ENCODE measurements at places on chromosomes 5 and 9.

- DNase-seq = no peak
Measured at GRCh38 chr9:95225726-95226106, 91.8 kb downstream of the FANCC start.

DNA sequence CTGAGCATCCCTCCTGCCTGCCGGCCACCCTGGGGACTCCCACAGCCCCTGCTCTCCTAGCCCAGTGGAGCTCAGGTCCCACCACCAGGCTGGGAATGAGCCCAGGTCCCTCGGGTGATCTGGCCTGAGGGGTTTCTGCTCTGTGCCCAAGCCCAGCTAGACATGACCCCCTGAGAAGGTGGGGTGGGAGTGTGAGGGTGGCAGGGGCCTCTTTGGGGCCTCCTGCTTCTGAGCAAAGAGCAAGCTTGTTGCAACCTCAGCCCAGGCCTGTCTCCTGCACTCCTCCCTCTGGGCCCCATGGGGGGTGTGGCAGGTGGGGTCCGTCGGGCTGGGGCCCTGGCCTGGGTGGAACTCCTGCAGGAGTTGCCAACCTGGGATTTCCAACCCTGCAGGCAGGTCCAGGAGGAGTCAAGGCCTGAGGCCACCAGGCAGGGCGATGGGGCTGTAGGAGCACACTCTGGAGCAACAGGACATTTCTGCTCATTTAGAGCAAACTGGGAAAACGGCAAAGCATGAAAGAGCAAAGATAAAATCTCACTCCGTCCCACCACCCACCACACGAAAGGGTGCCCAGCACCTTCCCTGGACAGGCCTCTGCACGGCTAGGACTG, 11.4 kb upstream of the NRARP start:
- DNase-seq = no peak

- no peak for DNase-seq
Measured at GRCh38 chr5:97010606-97011005, 74.7 kb downstream of the LNPEP start.

DNA sequence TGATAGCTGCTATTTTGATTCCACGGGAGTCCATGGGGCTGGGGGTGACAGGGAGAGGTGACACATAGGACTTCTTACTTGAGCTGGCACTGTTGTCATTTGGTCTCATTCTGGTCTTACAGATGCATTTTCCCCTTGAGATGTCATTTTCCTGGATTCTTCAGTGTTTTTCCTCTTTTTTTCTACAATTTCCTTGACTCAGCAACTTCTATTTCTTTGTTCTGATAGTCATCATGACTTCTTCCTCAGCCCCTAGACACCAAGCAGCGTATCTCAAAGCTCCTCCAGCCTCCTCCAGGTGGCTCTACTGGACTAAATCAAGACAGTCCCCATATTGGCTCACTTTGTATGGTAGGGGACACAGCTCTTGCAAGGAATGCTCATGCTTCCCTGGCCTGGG, 16.5 kb downstream of the LVRN start:
- DNase-seq = no peak

- no peak for DNase-seq
Measured at GRCh38 chr9:121707477-121708424, 56.3 kb downstream of the DAB2IP start.

GRCh38 chr5:138737494-138738265, 15.5 kb upstream of the CTNNA1 start:
- DNase-seq = no peak

GRCh38 chr5:172150514-172151425, 37.3 kb downstream of the STK10 start:
- no peak for DNase-seq

- no peak for DNase-seq
Measured at GRCh38 chr9:15469406-15469805, 41.4 kb downstream of the PSIP1 start.

GRCh38 chr9:107248714-107249113, 34.4 kb upstream of the RAD23B start:
- DNase-seq = no peak

DNA sequence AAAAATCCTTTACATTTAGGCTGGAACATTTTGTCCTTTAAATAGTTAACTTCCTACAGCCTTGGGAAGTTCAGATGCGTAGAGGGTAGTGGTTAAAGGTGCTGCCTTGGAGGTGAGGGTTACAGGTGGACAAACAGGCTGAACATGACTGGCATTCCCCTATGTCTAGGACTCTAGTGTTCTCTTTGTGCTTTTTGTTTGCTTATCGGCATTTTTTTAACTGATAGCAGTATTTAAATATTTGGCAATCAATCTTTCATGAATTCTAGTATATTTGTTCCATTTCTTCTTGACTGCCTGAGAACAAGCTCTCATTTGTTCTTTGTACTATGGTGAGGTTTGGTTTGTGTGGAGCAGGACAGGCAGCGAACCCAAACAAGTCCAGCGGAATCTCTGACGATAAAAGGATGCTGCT, 307.6 kb downstream of the CTNND2 start:
- DNase-seq = no peak

- DNase-seq = no peak
Measured at GRCh38 chr5:143312822-143313221, 90.7 kb downstream of the NR3C1 start.
